ENCODE measurements at places on chromosomes 11 and 22.

- DNase-seq = peak; percentile 87
Observed at GRCh38 chr22:28955817-28956216, 72.4 kb downstream of the ZNRF3 start.

DNA sequence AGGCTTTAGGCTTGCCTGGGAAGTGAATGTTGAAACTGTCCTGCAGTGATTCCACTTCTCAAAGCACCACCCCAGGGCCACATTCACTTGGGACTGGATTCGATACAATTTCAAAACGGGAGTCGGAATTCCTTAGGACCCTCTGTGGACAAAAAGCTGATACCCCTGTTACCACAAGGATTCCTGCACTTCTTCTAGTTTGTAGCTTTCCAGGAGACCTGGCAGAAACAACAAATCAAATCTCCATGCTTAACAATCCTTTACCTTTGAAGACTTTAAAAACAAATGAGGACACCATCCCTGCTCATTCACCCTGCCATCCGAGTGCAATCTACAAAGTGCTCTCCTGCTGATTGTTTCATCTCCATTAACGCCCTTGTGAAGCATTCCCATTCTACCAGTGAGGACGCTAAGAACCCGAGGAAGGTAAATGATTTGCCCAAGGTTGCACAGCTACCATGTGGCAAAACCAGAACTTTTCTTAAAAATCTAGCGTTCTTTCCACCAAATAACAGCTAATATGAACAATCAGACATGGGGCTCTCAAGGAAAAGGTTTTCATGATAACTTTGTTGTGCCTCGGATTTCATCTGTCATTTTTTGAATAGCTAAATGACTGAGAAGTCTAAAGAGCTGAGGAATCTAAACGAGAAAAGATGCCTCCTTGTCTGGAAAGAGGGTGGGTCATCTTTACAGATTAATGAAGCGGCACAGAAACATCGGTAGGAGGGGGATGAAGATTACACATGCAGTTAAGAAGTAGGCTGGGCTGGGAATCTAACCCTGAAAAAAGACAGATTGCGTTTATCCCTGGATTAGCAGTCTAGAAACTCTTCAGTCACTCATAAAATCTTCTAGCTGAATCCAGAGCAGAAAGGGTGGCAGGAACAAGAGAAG, 720 bp upstream of the MPZL2 start:
- DNase-seq = no peak

DNA sequence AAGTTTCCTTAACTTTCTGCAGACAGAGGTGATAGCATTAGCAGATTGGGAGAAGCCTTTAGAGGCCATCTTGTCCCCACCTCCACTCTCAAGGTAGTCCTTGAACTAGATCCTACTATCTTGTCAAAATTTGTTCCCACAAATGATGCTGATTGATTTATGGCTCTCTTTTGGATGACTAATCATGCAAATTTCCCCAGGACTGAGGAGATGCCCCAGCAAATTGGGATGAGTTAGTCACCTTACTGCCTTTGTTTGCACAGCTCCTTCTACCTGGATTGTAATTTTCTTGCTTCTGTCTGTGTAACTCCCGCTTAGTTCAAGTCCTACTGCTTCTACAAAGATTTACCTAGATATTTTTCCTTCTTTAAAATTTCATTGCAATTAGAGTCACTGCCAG, 391.4 kb upstream of the CADM1 start:
- DNase-seq = no peak

DNA sequence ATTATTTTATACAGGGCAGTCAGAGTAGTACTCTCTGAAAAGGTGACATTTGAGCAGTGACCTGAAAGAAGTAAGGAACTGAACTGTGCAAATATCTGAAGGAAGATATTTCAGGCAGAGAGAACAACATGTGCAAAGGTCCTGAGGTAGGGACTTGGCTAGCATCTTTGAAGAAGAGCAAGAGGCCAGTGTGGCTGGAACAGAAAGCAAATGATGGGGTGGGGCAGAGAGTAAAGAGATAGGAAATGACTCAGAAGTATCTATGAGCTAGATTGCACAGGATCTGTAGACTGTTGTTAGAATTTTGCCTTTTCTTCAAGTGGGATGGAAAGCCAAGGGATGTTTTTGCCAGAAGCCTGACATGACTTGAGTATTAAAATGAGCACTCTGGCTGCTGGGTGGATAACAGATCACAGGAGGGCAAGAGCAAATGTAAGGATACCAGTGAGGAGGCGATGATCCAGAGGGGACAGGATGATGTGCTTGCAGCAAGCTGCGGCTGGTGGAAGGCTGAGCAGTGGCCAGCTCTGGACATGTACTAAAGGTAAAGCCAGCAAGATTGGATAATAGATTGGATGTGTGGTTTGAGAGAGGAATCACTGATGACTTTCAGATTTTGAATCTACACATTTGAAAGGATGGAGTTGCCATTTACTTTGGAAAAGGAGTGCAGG, 33.2 kb upstream of the TTC12 start:
- DNase-seq = no peak

DNA sequence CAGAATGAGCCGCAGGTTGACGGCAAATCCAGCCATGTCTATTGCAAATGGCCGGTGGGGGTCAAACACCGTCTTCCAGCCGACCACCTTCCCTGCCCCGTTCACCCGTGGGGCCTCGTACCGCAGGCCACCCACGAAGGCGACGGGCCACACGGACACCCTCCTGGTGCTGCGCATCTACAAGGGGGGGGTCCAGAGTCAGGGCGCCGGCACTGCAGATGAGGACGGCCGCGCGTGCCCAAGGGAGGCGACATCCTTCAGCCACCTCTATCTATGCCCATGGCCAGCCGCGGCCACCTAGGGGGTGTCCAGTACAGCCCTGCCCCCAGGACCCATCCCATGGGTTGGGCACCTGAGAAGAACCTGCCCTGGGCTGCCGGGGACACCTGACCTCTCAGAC, 29.2 kb downstream of the B3GAT1 start:
- no peak for DNase-seq

DNA sequence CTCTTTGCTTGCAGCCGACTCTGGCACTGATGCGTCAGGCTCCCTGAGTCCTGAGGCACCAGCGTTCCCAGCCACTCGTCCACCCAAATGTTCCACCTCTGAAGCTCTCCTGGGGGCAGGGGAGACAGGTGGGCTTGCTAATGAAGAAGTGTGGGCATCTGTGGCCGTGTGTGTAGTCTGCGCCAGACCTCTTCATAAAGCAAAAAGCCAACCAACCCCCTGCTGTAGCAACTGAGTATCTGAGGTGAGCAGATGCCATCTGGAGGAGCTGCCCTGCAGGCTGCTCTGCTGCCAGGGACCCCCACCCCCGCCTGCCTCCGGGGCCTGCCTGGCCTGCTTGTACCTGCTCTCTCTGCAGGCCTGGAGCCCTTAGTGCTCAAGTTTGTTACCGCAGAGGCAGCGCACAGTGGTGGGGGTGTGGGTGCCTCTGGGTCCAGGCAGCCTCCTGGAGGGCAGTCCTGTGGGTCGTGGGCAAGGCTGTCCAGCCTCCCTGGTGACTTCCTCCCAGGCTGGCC, 272.5 kb downstream of the TBC1D22A start:
- peak; percentile 37 for DNase-seq

- no peak for DNase-seq
Observed at GRCh38 chr11:46475926-46476545, 84.5 kb upstream of the CHRM4 start.

DNA sequence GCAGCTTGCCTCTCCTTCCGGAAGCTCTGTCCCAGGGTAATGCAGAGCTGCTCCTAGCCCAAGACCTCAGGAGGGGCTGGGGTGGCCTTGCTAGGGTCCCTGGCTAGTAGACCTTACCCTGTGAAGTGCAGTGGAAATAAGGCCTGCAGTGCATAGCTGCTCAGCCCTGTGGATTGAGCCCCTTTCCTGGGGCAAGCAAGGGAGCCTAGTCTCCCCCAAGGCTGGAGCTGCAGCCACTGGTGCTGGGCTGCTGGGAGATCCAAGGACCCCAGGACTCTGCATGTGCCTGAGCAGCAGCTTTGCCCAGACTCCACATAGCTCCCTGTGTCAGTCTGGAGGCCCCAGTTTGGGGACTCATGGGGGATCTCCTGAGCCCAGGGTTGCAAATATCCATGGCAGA, 57.9 kb downstream of the FANCF start:
- DNase-seq = no peak

DNA sequence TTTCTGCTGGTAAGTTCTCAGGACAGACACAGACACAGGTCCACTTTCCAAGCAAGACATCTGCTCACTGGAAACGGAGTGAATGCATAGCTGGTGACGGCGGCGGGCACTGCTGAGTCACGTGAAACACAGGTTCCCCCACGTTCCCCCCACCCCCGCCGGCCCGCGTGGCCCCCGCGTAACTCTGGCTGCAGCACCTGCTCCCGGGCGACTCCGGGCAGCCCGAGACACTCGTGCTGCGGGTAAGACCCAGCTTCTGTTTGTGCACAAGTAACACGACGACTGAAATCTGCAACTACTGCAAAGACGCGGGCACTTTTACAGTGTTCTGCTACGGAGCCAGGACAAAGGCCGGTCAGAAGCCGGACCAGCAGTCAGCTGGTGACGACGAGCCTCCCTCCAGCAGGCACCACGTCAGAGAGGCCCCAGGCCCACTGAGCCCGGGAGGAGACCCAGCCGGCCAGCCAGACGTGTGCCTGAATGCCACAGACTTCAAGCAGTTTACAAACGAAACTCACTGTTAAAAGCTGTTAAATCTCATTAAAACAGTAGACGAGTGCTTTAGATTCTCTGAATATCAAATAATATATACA, 12.9 kb upstream of the ARFGAP3 start:
- DNase-seq = no peak

DNA sequence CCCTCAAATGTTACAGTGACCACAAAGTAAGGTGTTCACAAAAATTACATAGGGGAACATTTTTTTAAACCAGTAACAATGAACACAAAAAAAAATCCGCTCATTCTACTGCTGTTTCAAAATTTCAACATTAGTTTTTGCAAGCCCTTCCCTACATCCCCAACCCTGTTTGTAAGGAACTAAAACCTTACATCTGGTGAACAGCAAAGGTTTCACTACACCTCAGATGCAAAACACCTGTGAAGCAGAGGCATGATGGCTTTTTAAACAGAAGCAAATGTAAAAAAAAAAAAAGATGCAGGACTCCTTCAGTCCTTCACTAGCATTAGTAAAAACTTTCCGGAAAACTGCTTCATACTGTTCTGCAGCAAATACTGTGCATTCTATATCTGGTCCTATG, 50.0 kb upstream of the API5 start:
- no peak for DNase-seq

DNA sequence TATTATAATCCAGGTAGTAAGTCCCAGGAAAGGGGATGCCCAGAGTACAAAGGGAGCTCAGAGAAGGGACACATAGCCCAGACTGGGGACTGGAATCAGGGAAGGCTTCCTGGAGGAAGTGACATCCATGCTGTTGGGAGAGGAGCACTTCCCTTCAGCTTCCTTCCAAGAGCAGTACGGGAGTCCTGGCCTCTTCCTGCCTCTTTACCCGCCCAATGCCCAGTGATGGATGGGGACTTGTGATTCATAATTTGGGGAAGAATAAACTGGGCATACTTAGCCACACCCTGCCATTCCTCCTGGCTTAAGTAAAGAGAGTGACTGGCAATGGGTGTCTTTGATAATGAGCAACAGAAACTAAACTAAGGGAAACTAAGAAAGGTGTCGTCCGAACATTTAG, 11.5 kb downstream of the C11orf91 start:
- no peak for DNase-seq

DNA sequence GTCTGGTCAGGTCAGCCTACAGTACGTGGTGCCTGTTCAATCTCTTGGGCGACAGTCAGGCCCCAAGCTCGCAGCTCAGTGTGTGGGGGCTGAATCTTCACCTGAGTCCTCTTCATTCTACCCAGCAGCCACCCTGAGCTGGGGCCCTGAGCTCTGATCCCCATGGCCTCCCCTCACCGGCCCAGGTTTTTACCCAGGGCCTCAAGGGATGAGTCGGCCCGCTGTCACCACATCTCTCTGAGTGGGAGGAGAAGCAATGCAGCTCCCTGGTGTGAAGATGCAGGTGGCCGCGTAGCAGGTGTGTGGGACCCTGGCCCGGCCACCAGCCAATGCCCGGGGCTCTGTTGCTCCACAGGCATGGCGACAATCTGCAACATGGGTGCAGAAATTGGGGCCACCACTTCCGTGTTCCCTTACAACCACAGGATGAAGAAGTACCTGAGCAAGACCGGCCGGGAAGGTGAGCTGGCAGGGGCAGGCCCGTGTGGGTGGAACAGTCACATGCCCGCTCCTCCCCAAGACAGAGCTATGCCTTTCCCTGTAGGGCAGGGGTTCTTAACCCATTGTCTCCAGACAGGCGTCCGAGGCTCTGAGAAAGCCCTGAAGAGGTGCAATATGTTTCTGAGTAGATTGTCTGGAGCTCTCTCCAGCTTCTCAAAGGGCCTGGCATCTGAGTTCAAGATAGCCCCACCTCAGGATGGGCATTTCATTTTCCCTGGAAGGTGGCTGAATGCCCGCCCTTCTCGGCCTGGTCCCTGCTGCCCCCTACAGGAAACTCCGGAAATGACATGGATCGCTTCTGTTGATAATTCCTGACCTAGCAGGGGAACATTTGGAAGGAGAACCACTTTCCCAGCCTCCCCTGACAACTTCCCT, 26.9 kb downstream of the POLR3H start:
- DNase-seq = no peak

- no peak for DNase-seq
Observed at GRCh38 chr11:13667245-13667644, 1.2 kb upstream of the FAR1 start.

DNA sequence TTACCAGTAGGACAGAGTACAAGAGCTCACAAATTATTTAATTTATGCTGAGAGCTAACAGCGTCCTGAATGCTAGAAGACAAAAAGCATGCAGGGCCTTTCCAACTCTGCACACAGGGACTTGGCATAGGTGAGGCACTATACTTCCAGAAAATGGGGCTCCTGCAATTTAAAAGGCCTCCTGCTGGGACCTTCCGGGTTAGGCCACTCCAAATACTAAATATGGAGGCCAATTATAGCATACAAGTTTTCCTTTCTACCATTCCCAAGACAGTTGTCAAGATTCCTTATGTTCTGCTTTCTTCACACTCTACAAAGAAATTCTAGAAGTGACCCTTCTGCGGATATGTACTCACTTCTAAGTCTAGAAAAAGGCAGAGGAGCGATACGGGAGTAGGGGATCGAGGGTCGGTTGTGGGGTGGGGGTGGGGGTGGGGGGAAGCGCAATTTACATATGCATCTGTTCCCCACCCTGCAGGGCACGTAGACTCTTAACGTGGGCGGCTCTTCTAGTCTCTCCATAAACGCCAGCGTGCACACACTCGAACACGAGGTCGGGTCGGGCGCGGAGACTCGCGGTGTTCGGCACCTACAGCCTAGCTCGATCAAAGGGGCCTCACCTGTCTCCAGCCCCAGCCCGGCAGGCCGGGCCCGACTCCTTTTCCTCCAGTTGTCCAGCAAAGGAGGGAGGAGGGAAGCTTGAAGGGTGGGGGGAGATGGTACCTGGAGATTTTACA, 728 bp downstream of the DCUN1D5 start:
- no peak for DNase-seq

DNA sequence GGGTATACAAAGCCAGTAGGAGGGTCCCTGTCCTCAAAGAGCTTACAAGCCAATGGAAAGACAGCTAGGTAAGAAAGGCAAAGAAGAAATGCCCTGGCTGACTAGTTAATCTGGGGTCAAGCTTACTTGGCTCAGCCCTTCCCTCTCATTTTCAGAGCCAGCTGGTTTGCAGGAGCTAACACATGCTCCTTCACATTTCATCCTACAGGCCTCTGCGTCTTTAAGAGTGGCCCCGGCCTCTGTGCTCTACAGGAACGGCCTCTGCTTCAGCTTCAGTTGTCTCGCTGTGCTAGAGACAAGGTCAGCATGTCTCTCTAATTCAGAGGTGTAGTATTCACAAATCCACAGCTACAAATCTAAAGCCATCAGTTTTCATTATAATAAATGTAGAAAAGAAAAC, 15.2 kb downstream of the ALKBH8 start:
- DNase-seq = no peak

Measured in natural killer cell treated with Interleukin-12 subunit alpha and Interleukin-12 subunit beta and Interleukin-15 and Interleukin-18, amount 100 ng/mL, for 72 hours (primary cell).